Esophagus squamous epithelium (tissue), 5 donors: ENCODE measurements at places on chromosomes 7 and 10.
A peak's percentile ranks its signal among the peaks of the same experiment; 100 is the strongest.

GRCh38 chr10:79378383-79378646 lies 31.0 kb downstream of the PPIF start:
- no peak for DNase-seq
- no peaks in the 10 kb centered on the region for H3K36me3 ChIP-seq
- H3K27me3 ChIP-seq, result no peaks in the 10 kb centered on the region
- peaks cover 40% of the 10 kb centered on the region for H3K4me1 ChIP-seq

GRCh38 chr10:44402465-44403195 lies 17.7 kb upstream of the CXCL12 start:
- H3K36me3 ChIP-seq, result no peaks in the 10 kb centered on the region
- H3K4me1 ChIP-seq, result no peaks in the 10 kb centered on the region
- DNase-seq, result no peak
- H3K27ac ChIP-seq, result no peak overlapping the region

GRCh38 chr7:79009647-79010046 lies 443.8 kb downstream of the MAGI2 start:
- no peaks in the 10 kb centered on the region for H3K27me3 ChIP-seq
- no peak for DNase-seq
- H3K36me3 ChIP-seq, result no peaks in the 10 kb centered on the region
- no peak overlapping the region for H3K4me3 ChIP-seq
- no peaks in the 10 kb centered on the region for H3K4me1 ChIP-seq
- no peak overlapping the region for H3K27ac ChIP-seq

- H3K4me3 ChIP-seq, result no peak overlapping the region
- no peaks in the 10 kb centered on the region for H3K36me3 ChIP-seq
Measured at GRCh38 chr10:43872644-43873043, 224.0 kb upstream of the ZNF32 start.

DNA sequence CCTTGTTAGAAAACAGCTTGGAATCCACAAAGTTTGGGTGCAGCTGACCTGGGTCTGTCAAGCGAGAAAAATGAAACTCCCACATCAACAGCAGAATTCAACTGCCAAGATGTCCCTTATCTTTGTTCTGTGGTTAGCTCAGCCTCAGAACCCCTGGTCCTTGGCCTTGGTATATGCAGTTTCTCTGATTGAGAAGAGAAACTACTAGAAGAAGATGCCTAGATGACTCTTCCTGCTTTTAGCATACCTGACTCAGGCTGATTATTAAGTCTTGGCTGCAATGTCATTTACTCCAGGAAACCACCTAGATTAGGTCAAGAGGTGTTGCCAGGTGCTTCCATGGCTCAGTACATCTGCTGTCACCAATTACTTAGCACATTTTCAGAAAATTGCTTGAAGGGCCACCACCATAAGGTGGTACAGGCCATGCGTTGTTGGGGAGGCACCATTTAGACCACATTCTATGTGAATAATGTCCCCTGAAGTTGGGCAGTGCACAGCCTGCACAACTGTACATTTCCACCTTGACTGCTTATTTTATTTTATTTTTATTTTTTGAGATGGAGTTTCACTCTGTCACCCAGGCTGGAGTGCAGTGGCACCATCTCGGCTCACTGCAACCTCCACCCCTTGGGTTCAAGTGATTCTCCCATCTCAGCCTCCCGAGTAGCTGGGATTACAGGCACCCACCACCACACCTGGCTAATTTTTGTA lies 59.4 kb upstream of the ZNF438 start:
- H3K36me3 ChIP-seq, result no peaks in the 10 kb centered on the region
- no peak for DNase-seq
- H3K4me1 ChIP-seq, result no peaks in the 10 kb centered on the region

GRCh38 chr7:27364344-27364758 lies 121.7 kb downstream of the EVX1 start:
- no peaks in the 10 kb centered on the region for H3K36me3 ChIP-seq
- H3K4me3 ChIP-seq, result peak overlapping the region; percentile 40
- peak overlapping the region; percentile 89 for H3K27ac ChIP-seq
- no peak for DNase-seq
- no peaks in the 10 kb centered on the region for H3K27me3 ChIP-seq
- no peaks in the 10 kb centered on the region for H3K4me1 ChIP-seq

GRCh38 chr10:61742812-61743211 lies 80.1 kb downstream of the CABCOCO1 start:
- no peak overlapping the region for H3K27ac ChIP-seq
- H3K4me3 ChIP-seq, result no peak overlapping the region
- no peaks in the 10 kb centered on the region for H3K4me1 ChIP-seq
- no peaks in the 10 kb centered on the region for H3K27me3 ChIP-seq

DNA sequence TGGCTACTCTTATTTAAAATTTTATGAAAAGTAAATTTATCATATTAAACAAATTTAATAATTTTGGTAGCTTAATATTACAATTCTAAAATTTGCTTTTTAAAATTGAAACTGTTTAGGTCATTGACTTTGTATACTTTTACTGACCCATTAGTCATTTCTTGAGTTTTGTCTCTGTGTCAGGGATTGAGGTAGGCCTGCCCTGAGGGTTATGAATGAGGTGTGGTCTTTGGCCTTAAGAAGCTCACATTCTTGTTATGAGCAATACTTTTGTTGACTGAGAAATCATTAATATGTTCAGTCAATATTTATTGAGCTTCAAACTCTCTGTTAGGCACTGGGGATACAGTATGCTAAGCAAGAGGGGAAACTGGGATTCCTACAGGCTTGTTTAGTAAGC lies 47.0 kb upstream of the RPA3 start:
- H3K27ac ChIP-seq, result no peak overlapping the region
- H3K36me3 ChIP-seq, result no peaks in the 10 kb centered on the region
- no peak overlapping the region for H3K4me3 ChIP-seq
- no peaks in the 10 kb centered on the region for H3K27me3 ChIP-seq
- no peak for DNase-seq
- no peaks in the 10 kb centered on the region for H3K4me1 ChIP-seq

- no peaks in the 10 kb centered on the region for H3K27me3 ChIP-seq
- no peaks in the 10 kb centered on the region for H3K4me1 ChIP-seq
- H3K27ac ChIP-seq, result no peak overlapping the region
- no peak overlapping the region for H3K4me3 ChIP-seq
- no peaks in the 10 kb centered on the region for H3K36me3 ChIP-seq
Measured at GRCh38 chr7:67518580-67518979, 521.9 kb downstream of the TYW1 start.

GRCh38 chr10:50604809-50605208 lies 18.9 kb downstream of the SGMS1 start:
- H3K36me3 ChIP-seq, result no peaks in the 10 kb centered on the region
- peaks cover 17% of the 10 kb centered on the region for H3K4me1 ChIP-seq
- peak overlapping the region; percentile 33 for H3K27ac ChIP-seq

DNA sequence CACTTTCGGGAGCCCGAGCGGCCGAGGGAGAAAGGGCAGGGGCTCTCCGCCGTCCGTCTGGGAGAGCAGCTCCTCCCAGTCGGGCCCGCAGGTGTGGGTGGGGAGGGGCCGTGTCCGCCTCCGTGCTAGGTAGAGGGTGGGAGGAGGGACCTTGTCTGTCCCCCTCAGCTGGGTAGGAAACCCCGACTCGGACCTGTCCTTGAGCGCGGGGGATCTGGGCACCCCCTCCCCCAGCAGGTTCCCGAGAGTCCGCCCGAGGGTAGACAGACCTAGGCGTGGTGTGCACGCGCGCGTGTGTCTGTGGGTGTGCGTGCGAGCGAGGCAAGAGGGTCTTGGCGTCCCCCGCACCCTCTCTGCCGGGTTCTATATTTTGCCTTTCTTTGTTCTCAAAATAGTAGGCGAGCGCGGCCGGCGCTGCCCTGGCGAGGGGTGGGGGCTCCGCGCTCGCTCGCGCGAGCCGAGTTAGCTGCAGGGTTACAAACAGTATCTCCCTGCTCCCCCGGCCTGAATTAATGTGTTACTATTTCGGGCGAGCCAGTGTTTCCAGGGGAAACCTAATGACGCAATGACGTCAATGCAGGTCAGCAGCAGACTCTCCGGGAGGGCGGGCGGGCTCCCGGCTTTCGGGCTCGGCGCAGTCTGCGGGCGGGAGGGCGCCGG lies 73.9 kb upstream of the LEP start:
- DNase-seq, result no peak
- H3K27me3 ChIP-seq, result peaks cover 28% of the 10 kb centered on the region
- no peak overlapping the region for H3K27ac ChIP-seq
- peak overlapping the region; percentile 20 for H3K4me3 ChIP-seq

- peak overlapping the region; percentile 79 for H3K27ac ChIP-seq
- H3K4me1 ChIP-seq, result peaks cover 18% of the 10 kb centered on the region
- DNase-seq, result no peak
- H3K4me3 ChIP-seq, result no peak overlapping the region
- H3K36me3 ChIP-seq, result no peaks in the 10 kb centered on the region
- no peaks in the 10 kb centered on the region for H3K27me3 ChIP-seq
Measured at GRCh38 chr10:3887885-3888476, 103.0 kb upstream of the KLF6 start.

DNA sequence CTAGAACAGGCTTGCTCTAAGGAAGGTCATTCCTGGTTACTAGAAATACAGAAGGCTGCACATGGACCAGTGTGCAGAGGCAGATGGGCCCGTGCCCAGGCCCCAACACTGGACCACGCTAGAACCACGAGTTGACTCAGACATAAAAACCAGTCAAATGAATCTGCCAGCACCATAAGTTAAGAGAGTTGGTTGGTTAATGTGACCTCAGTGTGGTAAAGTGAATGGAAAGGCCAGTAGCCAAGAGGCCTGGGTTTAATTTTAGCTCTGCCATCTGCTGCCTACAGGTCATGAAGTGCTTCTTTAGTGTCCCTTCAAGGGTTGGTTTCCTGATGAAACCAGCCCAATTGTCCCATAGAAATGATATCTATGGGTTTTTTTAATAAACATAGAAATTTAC lies 329.6 kb upstream of the NRP1 start:
- no peaks in the 10 kb centered on the region for H3K27me3 ChIP-seq
- no peak overlapping the region for H3K4me3 ChIP-seq
- no peaks in the 10 kb centered on the region for H3K36me3 ChIP-seq

DNA sequence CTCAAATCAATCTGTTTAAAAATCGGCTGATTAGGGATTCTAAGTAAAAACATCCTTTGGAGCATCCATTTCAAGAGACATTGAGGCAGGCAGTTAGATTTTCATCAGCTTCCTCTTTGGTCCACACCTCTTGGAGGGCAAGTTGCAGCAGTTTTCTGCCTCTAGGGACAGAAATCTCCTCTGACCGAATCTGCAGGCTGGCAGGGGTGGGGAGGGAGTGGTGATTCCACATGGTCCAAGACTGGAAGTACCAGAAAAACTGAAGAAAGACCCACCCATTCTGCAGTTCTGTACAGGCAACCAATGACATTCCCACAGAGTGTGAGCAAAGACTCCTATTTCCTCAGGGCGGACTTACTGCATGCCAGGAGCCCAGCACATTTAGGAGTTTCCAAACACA lies 29.0 kb downstream of the FGFBP3 start:
- H3K27ac ChIP-seq, result no peak overlapping the region
- H3K4me3 ChIP-seq, result no peak overlapping the region
- H3K36me3 ChIP-seq, result no peaks in the 10 kb centered on the region
- no peak for DNase-seq
- no peaks in the 10 kb centered on the region for H3K27me3 ChIP-seq

DNA sequence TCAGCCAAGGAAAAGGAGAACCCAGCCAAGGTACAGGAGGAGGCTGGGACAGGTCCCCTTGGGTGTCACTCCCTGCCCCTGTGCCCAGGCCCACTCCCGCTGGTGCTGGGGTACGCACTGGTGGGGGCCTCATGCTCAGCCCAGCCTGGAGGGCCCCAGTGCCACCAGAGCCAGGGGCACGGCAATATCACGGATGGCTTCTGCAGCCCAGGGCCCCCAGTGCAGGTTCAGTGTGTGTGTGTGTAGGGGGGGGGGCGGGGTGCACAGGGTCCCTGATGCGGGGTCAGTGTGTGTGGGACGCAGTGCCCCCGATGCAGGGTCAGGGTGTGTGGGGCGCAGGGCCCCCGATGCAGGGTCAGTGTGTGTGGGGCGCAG lies 23.4 kb upstream of the ZNF716 start:
- no peaks in the 10 kb centered on the region for H3K36me3 ChIP-seq
- no peak overlapping the region for H3K4me3 ChIP-seq
- no peak overlapping the region for H3K27ac ChIP-seq

- H3K4me3 ChIP-seq, result no peak overlapping the region
- DNase-seq, result no peak
- no peaks in the 10 kb centered on the region for H3K36me3 ChIP-seq
- no peaks in the 10 kb centered on the region for H3K27me3 ChIP-seq
- H3K4me1 ChIP-seq, result peaks cover 20% of the 10 kb centered on the region
Measured at GRCh38 chr7:29977886-29978651, 11.5 kb downstream of the SCRN1 start.

DNA sequence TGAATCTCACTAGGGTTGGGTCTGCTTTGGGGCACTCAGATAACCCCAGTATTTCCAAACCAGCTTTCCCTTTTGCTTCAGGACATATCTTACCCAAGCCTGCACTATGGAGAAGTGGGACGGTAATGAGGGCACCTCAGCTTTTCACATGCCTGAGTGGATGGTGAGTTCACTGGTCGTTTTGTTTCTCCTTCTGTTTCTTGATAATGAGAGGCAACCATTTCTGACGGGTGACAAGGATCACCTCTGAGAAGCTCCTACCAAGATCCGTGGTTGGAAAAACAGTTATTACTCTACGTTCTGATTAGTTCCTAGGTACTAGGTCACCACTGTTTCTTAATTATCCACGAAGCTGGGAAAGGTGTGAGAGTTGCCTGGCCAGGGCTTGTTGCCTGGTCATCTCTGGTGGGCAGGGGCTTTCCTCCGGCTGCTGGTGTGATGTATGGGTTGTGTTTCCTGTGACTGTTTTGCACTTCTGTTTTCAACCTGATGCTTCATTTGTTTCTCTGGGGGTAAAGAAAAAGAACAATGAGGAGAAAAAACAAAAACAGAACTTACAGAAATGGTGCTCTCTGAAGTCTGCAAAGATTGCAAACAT lies 65.7 kb upstream of the STRIP2 start:
- peaks cover 7% of the 10 kb centered on the region for H3K4me1 ChIP-seq
- H3K27me3 ChIP-seq, result no peaks in the 10 kb centered on the region
- H3K4me3 ChIP-seq, result no peak overlapping the region
- H3K27ac ChIP-seq, result peak overlapping the region; percentile 31
- DNase-seq, result no peak

DNA sequence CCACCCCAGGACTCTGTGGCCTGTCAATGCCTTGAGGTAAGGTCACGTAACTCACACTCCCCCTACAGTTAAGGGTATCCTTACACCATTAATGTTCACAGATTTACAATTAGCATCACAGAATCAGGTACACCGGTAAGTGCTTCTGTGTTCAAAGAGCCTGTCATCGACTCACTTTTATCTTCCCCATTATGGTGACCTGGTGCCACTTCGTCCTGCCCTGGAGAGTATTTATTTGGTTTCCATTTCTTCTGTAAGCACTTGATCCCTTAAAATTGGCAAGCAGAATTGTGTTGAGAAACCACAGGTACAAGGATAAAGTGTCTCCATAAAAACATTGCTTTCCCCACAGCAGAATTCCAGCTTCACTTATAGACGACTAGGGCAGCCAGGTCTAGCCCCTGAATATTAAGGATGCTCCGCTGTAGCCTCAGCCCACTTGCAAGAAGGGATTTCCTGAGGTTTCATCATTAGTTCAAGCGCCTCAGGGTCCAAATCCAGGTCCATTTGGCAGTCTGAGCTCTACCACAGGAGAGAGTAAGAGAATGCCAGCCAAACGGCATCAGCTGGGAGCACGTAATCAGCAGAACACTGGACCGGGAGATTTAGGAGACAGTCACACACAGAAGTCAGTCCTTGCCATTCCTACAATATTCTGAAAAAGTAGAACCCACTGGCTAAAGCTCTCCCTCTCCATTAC lies 10.1 kb downstream of the ATXN7L1 start:
- H3K27me3 ChIP-seq, result no peaks in the 10 kb centered on the region
- H3K4me1 ChIP-seq, result no peaks in the 10 kb centered on the region
- H3K36me3 ChIP-seq, result peaks cover 23% of the 10 kb centered on the region
- no peak for DNase-seq
